ENCODE measurements at places on chromosomes 12 and 14.

- DNase-seq: no peak
These were observed 61.2 kb downstream of the BEGAIN start for GRCh38 chr14:100526057-100526456.

DNA sequence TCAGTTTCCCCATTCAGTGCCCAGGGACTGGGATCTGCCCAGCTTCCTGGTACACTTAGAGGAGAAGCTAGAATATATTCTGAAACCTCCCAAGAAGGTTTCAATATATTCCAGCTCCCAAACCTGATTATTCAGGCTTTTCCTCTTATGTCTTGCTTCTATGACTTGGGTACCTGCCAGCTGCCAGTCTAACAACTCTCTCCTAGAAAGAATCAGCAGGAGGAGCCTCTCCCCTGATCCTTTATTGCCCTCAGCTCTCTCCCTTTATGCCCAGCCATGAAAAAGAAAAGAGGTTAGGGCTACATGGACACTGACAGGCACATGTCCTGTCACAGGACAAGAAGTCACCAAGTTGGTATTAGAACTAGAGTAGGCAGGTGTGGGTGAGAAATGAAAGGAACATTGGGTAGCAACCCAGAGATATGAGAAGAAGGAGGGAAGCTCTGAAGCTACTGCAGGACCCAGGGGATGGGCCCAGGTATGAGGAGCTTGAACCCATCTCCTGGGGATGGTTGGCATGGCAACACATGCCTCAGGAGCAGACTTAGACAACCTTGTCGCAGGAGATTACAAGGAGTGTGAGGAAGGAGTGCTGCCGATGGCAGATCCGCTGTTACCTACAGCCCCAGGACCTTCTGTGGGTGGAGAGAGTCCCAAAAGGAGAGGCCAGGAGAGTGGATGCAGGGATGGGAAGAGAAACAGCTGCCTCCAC is 2.0 kb upstream of the CACNB3 start:
- no peak for DNase-seq

- DNase-seq: no peak
These were observed 343.4 kb downstream of the BCAT1 start for GRCh38 chr12:24605466-24605865.

DNA sequence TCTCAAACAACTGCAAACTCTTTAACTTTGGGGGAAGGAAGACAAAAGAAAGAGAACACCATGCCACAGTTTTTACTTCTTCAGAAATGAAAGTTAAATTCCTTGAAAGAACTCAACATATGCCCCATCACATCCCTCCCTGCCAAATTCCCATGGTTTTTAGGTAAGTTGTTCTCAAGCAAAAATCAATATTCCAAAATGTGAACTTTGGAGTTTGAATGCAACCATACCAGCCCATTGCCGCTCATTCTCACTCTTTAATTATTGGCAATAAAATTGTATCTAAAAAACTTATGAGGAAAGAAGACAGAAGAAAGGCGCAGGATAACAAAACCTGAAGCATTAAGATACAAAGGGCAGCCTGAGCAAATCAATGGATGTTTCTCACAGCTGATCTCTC is 31.8 kb upstream of the CEP83 start:
- no peak for DNase-seq

- DNase-seq: no peak
These were observed 6.0 kb downstream of the CLMN start for GRCh38 chr14:95313707-95314106.

DNA sequence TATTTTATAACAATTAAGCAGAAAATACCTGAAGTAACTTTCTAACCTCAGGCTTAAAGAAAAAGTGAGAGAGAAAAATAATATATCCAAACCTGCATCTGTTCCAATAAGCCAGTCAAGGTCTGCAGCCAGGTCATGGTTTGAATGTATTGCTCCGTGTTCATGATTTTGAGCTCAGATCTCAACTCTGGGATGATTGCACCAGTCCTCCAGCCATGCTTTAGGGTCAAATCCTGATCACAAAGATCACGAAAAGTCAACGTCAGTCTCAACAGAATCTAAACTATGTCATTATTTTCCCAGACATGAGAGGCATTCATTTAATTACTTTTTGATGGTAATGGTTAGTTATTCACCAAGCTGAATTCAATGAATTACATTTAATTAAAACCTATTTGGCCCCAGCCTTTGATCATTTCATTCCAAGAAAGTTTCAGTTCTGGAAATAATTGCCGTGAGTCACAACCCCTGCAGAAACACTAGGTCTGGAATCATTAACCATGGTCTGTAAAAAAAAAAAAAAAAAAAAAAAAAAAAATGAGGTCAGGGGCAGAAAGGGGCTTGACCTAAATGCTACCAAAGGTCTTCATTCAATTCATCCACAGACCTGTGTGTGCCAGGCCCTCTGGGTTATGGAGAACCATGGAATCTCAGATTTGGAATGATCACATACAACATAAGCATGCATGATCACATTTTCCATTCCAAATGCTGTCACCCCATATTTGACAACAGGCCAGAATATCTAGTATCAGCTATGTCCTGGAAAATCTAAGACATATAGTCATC is 55.6 kb downstream of the NT5DC3 start:
- no peak for DNase-seq

- DNase-seq: no peak
These were observed 1.6 kb upstream of the C1R start for GRCh38 chr12:7093892-7094291.
